ENCODE measurements at places on chromosomes 13 and 19.

DNA sequence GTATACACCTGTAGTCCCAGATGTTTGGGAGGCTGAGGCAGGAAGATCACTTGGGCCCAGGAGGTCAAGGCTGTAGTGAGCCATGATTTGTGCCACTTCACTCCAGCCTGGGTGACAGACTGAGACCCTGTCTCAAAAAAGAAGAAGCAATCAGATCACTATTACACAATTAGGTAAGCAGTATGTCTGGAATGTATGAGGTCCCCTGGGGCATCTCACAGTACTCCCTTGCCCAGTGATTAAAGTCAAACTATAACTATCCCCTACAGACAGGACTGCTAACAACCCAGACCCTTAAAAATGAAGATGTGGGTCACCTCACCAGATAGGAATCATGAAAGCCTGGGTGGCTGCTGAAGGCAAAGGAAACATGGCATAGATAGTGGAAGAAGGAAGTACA, 9.4 kb upstream of the PAN3 start:
- DNase-seq = no peak

DNA sequence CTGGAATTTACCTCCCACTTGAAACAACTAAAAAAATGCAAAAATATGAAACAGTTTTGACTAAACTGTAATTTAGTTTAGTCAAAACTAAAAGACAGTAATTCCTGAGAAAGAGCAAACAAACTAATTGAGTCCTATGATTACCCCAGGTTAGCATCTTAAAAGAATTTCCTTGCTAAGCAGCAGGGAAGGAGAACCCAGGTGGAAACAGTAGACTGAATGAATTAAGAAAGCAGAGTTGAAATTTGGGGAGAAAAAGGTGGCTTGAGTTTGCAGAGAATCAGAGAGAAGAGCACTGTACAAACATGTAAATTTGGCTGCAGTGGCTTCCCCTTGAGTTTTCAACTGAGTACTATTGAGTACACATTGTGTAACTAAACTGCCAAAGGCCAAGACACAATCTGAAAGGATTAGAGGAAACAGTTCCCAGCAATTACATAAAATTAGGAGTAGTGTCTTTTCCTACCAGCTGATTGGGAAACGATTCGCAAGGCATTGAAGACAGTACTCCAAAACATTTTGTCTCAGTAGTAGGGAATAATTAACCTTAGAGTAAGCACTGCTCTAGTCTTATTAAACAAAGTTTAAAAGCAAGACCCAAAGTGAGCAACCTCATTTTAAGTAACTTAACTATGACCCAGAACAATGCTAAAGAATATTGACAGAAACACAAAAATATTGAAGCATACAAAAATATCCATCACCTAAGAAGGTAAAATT, 820.5 kb downstream of the DACH1 start:
- no peak for DNase-seq

- no peak for DNase-seq
Measured at GRCh38 chr19:54094426-54095000, 6.1 kb downstream of the OSCAR start.

GRCh38 chr13:48232420-48233045, 473 bp upstream of the ITM2B start:
- DNase-seq = no peak

DNA sequence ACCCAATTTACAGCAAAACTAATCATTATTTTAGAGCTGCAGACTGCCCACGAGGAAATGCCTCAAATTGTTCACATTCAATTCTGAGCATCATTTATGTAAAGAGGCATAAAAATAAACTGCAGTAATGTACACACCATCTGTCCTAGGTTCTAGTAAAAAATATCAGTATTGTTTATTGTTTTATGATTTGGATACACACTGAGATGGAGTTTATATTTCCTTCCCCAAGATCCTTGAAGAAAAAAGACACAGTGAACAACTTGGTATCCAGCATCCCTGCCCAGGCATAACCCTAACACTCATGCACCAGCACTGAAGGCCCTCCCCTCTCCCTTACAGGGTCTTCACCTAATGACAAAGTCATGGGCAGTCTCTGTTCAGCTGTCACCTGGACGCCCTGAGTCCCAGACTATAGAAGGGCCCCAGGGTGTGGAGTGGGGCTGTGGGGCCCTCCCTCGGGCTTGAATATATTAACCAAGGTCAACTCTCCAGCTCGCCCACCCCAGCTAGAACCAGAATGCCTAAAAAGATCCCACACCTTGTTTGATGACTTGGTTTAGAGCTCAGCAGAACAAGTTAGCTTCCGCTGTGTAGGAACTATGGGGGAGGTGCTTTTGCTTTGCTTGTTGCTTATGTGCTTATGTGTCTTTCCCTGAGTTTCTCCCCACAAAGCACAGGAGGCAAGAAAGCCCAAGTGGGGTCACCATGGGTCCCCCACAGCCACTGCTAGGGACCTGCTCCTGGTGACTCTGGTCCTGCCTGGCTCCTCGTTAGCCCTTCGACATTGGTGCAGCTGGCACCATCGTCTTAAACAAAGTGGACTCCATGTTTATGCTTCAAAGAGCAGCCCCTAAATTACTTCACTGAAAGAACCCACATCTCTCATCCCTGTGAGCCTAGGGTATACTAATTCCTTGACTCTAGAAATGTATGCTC, 111.1 kb downstream of the COL4A1 start:
- DNase-seq = no peak

All from stimulated activated CD8-positive, alpha-beta memory T cell treated with anti-CD3 and anti-CD28 coated beads, Interleukin-7, amount 100 ng/mL, for 4 hours (primary cell).